GM18507 (cell line): ENCODE measurements at places on chromosomes 2 and 18.
A peak's percentile ranks its signal among the peaks of the same experiment; 100 is the strongest.

DNA sequence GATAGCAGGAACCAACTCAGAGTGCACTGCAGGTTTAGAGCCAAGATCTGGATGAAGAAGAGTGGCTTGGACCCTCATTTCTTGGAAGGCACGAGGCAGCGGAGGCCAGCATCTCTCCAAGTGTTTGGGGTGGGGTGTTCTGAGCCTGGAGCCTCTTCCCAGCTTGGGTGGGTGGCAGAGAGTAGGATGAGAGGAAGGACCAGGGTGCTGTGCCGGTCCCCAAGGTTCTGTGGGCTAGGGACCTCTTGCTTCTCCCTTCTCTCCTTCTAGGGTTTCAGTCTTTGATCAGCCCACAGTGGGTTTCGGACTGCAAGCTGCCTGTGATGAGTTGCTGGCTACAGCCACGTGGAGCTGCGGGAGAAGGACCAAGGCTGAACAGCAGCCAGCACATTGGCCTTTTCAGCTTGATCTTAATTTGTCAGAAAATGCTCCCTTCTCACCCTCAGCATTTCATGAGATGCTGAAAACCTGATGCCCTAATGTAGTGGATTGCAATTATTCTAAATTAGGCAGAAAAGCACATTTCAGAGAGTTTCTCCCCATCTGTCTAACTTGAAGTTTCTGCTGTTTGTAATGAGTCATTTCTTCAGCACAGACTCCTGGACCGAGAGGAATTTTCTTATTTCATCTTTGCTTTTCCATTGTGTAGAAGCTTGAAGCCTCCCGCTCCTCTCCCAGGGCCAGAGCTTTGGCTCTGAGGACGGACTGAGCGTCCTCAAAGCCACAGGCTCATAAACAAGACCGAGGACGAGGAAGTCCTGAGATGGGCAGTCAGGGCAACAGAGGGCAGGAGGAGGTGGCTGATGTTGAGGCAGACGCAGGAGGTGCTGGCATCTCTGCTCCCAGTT lies 99.1 kb upstream of the HDAC4 start:
- no peak for DNase-seq

- no peak for DNase-seq
Observed at GRCh38 chr2:116952254-116952653, 862.2 kb upstream of the DDX18 start.

DNA sequence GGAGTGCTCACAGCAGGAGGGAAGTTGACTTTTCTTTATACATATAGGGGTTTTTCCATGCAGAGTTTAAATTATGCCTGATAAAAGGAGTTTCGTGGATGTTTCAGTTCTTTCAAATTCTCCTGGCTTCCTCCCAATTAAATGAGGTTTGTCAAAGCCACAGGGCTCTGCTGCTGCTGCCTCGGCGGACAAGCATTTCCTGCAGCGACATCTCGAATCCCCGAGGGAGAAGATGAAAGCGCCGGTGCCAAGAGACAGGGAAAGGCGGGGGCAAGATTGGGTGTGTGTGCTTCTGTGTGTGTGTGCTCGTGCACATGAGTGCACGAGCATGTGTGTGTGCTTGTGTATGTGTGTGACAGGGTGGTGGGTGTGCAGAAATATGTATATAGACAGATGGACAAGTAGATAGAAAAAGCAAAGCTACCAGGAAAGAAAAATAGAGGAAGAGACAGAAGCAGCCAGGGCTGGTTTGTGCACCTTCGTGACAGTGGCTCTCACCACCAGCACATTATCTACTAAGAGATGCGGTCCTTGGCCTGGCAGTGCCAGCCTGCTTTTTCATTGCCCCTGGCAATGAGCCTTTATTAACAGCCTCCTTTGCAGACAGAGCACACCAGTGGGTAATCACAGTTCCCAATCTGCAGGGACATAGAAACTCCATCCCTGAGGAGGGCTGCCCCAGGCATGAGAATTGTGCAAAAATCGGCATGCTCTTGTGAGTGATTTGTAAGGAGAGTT lies 76.2 kb downstream of the CDK15 start:
- DNase-seq: no peak

- no peak for DNase-seq
Observed at GRCh38 chr18:77422974-77423867, 173.6 kb downstream of the GALR1 start.

- no peak for DNase-seq
Observed at GRCh38 chr2:215874418-215874817, 138.9 kb downstream of the MREG start.

GRCh38 chr2:99881901-99882591 lies 260.3 kb downstream of the AFF3 start:
- no peak for DNase-seq

DNA sequence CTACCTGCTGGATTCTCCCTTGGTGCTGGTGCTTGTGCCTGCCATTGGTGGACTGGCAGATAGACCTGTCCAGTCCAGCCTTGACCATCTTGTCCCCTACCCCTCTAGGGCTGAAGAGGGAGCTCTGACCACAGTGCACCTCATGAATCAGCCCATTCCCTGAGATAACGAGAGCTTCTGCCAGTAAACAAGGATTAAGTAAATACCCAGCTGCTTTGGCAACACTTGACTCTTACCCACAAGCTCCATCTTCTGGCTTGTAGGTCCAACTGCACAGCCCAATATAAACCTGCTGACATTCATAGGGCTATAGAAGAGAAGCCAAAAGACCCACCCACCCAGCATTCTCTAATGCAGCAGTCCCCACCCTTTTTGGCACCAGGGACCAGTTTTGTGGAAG lies 186.4 kb downstream of the PIK3C3 start:
- no peak for DNase-seq

GRCh38 chr2:241064008-241064801 lies 37.9 kb downstream of the MTERF4 start:
- no peak for DNase-seq

GRCh38 chr2:58919316-58919715 lies 678.2 kb upstream of the FANCL start:
- DNase-seq: no peak

- no peak for DNase-seq
Observed at GRCh38 chr2:126657148-126657635, 1.2 kb downstream of the GYPC start.

DNA sequence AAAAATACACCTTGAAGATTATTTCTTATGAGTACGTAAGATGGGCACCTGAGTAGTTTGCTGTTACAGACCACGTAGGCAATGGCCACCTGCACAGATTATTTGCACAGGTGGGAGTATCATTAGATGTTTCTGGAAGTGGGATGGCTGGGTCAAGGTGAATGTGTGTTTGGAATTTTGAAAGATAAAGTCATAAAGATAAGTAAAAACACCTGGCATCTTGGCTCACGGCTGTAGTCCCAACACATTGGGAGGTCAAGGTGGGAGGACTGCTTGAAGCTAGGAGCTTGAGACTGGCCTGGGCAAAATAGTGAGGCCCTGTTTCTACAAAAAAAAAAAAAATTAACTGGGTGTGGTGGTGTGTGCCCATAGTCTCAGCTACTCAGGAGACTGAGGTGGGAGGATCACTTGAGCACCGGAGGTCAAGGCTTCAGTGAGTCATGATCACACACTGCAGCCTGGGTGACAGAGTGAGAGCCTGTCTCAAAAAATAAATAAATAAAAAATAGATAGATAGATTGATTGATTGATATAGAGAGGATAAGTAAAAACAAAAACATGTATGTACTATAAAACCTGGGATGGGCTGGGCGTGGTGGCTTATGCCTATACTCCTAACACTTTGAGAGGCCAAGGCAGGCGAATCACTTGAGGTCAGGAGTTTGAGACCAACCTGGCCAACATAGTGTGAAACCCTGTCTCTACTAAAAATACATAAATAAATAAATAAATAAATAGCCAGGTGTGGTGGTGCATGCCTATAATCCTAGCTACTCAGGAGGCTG lies 30.4 kb downstream of the ODC1 start:
- DNase-seq: no peak

GRCh38 chr2:44392338-44392943 lies 30.7 kb downstream of the CAMKMT start:
- no peak for DNase-seq

GRCh38 chr2:240219208-240219890 lies 78.9 kb upstream of the OTOS start:
- DNase-seq: no peak

GRCh38 chr2:8496079-8496478 lies 185.8 kb upstream of the ID2 start:
- DNase-seq: no peak

- DNase-seq: no peak
Observed at GRCh38 chr2:144032566-144032965, 487.4 kb downstream of the ZEB2 start.

DNA sequence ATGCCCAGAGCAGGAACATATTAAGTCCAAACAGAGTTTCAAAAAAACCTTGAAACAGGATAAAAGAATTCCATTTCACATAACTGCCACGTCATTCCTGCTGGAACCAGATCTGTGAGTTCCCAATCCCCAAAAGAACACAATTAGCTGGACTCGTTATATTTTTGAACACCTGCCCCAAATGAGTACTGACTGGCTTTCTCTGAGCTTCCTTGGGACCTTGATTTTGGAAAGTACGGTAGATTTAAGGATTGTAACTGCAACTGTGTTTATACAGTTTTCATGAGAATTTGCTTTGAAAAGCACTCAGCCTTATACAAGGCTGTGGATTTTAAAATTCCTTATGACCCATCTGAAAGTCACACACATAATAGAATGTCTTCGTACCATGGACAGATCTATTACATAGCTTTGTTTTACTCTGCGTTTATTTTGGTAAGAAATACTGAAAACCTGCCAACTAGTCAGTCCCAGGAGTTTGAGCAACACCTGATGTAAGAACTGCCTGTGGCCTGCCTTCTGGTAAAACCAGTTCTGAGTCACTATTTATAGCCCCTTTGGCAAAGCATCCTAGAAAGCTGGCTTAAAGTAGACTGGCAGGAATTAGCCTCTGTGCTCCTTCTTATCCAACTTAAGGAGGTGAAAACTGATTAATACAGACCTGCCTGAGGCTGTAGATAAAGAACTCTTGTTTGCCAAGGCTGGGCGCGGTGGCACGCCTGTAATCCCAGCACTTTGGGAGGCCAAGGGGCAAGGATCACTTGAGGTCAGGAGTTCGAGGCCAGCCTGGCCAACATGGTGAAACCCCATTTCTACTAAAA lies 48.1 kb downstream of the MERTK start:
- no peak for DNase-seq

- DNase-seq: no peak
Observed at GRCh38 chr2:88451811-88452564, 505 bp downstream of the FOXI3 start.

DNA sequence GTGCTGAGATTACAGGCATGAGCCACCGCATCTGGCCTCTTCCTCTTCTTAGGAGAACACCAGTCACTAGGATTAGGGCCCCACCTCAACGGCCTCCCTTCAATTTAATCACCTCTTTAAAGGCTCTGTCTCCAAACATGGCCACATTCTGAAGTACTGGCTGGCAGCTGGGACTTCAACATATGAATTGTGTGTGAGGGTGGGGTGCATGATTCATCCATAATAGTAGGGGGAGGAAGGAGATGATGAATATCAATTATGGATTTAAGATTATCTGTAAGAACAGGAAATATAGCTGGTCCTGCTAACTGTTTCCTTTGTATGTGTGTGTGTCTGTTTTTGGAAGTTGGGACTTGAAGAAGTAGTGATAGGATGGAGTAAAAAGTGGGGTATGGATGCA lies 14.7 kb upstream of the EPG5 start:
- DNase-seq: no peak

DNA sequence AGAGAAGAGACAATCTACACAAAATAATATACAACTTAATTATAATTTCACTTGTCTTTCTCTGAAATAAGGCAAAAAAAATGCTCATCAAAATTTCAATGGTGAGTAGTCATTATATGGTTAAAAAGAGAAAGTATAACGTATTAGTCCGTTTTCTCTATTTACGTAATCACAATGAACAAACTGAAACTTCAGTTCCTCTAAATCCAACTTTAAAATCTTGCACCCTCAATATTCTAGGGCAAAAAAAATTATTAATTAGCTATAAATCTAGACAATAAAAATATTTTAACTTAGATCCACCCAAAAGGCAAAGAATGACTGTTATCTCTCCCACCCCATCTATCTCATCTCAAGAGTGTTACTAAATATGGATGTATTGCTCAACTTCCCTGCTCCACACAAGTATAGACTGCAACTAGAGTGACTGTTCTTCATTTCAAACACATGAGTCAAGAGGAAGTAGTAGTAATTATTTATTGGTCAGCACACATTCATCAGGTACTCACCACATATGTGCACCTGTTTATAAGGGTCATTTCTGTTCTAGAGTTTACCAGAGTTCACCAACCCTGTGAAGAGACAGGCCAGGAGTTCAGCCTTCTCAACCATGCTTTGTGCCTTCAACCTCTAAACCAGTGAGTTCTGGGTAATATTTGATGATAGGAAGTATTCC lies 36.4 kb downstream of the STK39 start:
- DNase-seq: no peak

- no peak for DNase-seq
Observed at GRCh38 chr2:149004836-149005235, 33.7 kb upstream of the LYPD6B start.

DNA sequence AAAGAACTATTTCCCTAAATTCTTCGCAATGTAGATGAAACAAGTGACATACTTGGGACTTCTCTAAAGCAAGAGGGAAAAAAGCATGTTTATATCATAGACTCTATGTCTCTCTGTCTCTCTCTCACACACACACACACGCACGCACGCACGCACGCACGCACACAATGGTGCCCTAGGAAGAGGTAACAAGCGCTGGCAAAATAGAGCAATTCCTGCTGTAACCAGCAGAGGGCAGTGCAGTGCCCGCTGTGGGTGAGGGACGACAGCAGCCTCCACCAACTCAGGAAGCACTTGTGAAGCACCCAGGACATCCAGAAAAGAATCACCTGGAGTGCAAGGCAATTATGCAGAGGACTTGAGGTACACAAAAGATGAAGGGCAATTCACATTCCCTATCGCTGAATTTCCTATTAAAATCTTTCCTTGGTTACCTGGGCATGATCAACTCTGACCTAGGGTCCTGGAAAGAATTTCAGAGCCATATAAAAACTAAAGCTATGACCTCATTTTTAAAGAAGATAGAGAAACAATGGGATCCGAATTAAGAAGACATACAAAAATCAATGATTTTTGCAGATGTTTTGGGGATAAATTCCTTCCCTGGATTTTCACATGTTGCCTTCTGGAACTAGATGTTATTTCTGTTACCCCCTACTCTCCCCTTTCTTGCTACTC lies 166.4 kb downstream of the PDE11A start:
- peak; percentile 43 for DNase-seq

DNA sequence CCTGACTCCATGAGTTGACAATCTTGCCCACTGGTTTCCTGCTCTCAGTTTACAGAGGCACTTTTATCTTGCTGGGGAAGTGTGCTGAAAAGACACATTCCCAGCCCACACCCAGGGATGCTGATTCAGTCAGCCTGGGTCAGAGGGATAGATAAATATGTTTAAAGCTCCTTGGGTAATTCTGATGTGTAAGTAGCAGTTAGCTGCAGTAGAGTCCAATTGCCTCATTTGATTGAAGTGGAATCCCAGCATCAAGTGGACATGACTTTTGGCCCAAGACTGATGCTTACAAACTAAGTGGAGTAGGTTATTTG lies 29.4 kb downstream of the PSD4 start:
- DNase-seq: no peak

DNA sequence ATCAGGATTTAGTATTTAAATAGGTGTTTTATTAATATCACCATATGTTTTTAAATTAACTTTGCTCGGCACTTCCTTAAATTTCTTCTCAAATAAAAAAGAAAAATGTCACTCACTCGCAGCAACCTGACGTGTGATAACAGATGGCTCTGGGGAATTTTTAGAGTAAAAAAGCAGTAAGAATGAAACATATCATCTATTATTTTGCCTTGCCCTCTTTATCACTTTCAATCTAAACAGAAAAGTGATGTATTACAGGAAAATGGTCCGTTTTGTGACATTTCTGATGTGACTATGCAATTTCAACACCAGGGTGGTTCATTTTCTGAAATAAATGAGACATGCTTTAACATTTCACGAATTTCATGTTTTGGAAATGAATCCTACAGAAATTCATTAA lies 1368.0 kb upstream of the LRRTM1 start:
- DNase-seq: no peak
